ENCODE measurements at places on chromosomes 12 and 14.

GRCh38 chr12:84910549-84911241 lies 1.9 kb downstream of the SLC6A15 start:
- no peak for DNase-seq

DNA sequence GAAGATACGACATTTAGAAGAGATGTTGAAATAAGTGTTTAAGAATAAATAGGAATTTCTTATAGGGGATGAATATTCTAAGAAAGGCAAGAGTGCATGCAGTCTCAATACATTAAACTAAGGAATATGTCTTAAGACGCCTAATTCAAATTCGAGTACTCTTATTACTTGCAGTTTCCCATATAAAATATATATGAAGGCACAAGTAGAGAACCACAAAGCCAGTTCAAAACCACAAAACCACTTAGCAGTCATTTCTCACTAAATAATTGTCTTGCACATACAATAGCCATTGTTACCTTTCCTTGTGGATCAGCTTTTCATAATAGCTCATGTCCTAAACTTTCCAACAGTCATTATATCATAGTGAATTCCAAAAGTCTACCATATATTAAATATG lies 91.0 kb upstream of the MON2 start:
- DNase-seq, result no peak

- no peak for DNase-seq
Measured at GRCh38 chr12:75476071-75476470, 4.5 kb upstream of the GLIPR1 start.

DNA sequence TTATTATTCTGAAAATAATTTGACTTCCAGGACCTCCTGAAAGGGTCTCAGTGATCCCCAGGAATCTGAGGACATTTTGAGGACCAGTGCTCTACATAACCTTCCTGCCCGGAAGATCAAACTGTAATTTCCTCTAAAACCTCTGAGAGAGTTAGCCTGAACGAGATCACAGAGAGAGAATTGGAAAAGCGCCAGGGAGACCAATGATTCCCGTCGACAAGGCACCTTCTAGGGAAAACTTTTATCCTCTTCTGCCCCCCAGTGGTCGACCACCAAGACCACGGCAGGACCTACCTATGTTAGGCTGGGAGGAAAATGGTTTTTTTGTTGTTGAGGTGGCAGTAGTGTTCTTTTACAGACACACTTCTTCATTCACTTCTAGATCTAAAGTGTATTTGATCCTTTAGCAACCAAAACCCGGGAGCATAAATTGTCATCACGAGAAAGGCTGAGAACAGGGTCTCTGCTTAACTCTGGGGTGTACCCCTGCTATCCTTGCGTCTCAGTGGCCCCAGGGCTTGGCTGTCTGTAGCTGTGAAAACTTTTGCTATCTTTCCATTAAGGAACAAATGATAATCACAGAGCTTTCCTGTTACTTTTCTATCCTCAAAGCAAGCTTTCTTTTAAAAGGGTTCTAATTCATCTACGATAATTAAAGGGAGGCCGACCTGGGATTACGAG lies 62.9 kb upstream of the NID2 start:
- no peak for DNase-seq

DNA sequence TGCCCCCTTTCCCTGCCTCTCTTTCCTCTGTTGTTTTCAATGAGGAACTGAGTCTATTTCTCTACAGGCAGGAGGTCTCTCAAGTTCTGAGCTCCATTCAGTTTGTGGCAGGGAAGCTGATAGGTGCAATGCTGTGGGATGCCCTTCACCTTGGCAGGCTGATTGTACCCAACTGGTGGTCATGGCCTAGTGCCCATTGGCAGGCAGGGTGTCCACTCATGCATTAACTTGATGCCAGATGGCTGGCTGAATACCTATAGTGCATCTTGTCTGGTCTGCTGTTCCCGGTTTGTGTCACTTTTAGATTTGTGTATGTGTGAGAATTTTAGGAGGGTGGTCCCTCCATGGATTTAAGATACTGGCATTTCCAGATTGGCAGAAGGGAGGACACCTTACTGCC lies 20.0 kb upstream of the ITGA5 start:
- no peak for DNase-seq

GRCh38 chr12:79938843-79939242 lies 3.9 kb upstream of the PPP1R12A start:
- DNase-seq, result no peak

GRCh38 chr12:26520109-26520508 lies 312.9 kb downstream of the ITPR2 start:
- no peak for DNase-seq

- no peak for DNase-seq
Measured at GRCh38 chr14:35352274-35353233, 52.0 kb downstream of the NFKBIA start.

DNA sequence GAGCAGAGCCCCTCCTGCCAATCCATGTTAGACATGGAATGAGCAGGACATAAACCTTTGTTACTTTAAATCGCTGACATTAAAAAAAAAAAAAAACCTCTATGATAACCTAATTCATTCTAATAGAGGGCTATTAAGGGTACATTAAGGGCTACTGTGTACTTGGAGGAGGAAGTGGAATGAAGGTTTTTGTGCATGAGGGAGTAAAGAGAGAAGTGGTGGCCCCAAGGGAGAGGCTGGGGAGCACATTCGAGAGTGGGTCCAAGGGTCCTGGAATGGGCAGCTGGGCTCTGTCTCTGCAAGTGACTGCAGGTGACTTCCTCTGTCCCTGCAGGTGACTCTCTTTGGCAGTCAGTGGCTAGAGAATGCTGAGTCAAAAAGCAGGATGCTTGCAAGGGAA lies 32.1 kb upstream of the PTGDR start:
- DNase-seq, result no peak

DNA sequence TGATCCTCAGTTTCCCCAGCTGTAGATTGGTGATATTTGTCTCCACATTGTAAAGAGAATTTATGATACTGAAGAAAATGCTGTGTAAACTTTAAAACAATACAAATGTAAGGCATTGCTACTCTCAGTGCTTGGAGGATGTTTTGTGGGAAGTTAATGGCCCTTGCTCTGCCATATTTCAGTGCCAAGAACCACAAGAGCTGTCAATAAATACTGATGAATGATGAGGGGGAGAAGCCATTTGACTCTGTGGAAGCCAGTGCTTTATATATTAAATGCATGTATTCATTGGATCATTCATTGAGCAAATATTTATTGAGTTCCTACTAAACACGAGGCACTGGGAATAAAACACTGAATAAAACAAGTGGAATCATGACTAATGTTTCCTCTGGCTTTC lies 30.8 kb downstream of the CACNA1C start:
- DNase-seq, result no peak

DNA sequence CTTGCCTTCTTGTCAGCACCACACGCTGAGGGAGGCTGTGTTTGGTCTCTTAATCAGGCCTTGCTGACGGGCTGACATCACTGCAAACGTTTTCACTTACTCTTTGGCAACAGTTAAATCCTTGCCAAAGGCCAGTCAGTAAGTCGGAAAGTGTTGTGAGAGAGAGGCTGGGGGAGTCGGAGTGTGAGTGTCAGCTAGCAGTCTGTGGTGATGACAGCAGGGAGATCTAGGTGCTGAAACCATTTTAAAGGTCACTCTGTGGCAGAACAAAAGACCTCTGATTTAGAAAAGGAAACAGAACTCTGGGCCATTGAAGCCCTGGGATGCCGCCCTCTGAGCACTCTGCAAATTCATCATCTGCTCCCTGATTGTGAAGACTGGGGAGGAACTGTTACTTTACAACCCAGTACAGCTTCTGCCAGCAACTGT lies 143.5 kb downstream of the PAX9 start:
- no peak for DNase-seq

DNA sequence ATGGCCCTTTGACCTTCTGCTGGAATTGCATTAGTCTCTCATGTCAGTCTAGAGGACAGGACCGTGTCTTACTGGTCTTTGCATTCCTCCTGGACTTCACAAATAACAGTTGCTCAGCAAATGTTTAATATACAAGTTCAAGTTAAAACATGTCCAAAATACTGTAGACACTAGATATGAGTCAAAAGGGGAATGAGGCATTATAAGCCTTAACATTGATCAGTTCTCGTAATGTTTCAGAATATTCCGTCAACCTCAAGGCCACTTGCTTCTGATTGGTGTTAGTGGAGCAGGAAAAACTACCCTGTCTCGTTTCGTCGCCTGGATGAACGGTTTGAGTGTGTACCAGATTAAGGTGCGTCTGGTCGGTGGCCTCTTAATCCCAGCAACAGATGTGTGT lies 59.9 kb downstream of the HSP90AA1 start:
- no peak for DNase-seq

Measured in activated CD4-positive, alpha-beta T cell treated with anti-CD3 and anti-CD28 coated beads, Interleukin-2, amount 50 U/mL, for 4 hours (primary cell).